ENCODE measurements at places on chromosomes 16 and 17. TPM values are rescaled to one million over a fixed set of nuclear protein-coding genes. Genes with fewer than 3 reads are reported as not detected.
A peak's percentile ranks its signal among the peaks of the same experiment; 100 is the strongest.

DNA sequence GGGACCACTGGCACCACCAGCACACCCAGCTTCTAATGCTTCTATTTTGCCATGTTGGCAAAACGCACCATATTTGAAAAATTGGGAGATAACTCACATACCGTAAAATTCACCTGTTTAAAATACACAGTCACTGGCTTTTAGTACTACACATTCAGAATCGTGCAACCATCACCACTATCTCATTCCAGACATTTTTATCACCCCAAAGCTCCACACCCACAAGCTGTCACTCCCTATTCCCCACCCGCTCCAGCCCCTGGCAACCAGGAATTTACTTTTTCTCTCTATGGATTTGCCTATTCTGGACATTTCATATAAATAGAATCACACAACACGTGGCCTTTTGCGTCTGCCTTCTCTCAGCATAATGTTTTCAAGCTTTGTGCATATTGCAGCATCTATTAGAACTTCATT lies 25.0 kb downstream of the PPL start:
- DNase-seq, result no peak

The MEFV gene
- total RNA-seq, result 0.12 TPM

- DNase-seq, result no peak
Measured at GRCh38 chr17:73508057-73508930, 136.0 kb downstream of the SDK2 start.

DNA sequence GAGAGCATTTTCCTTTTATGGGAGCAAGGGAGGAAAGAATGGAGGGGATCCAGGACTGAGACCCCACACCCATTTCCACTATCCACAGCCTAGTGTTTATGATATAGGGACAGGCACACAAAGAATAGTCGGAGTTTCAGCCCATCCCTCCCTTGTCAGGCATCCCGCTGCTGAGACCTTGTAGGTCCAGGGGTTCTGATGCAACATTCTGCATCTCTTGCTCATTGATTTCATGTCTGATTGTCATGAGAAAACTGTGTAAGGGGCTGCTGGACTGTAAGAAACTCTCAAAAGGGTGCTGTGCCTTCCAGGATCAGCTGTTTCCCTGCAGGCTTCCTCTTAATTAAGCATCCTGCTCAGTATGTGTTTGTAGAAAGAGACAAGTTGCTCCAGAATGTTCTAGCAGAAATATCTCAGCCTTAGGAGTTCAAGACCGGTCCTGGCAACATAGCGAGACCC lies 5.3 kb upstream of the POLR3E start:
- DNase-seq, result no peak

GRCh38 chr17:47235506-47235905 lies 18.1 kb upstream of the ITGB3 start:
- DNase-seq, result no peak

DNA sequence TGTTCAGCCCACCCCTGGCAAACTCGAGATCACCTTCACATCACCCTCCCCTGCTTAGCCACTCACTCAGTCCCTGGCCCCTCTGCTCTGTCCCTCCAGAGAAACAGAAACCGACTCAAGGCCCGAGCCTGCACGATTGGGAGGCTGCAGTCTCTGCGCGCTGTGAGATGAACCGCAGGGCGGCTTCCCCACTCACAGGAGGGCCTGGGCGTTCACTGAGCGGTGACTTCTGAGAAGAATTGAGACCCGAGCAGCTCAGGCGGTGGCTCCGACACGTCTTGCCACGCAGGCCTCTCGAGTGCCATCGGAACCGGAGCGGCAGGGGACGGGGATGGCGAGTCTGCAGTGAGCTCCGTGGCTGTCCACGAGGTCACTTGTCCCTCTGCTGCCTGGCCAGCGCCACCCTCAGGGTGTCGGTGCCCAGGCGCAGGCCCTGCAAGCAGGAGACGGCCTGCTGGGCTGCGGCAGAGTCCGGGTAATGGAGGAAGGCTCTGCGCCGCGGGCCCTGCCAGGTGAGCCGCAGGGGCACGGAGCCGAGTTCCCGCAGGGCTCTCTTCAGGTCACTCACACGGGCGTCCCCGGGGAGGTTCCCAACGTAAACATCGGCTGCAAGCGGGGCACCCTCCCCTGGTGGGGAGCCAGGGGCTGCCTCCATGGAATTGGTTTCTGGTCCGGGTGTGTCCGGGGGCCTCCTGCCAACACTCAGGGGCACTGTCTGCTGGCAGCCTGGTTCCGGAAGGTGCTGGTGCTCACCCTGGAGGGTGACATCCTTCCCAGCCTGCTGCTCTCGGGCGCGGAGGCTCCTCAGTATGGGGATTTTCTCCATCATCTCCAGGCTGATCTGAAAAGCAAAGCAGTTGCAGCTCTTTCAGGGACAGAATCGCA lies 21.6 kb downstream of the FOXF1 start:
- no peak for DNase-seq

DNA sequence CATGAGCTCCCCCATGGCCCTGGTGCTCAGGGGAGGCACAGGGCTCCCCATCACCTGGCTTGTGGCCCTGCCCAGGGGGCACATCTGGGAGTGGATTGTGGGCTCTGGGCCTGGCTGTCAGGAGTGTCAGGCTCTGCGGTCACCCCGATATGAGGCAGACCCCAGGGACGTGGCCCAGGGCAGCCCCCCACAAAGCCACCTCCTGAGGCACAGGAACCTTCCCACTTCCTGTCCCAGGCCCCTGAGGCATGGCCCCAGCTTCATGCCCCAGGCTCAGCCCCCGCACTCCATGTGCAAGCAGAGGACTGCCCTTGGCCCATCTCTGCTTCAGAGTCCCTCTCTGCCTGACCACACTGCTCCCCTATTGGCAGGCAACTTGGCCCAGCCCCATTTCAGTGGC lies 160.3 kb downstream of the PCTP start:
- no peak for DNase-seq

DNA sequence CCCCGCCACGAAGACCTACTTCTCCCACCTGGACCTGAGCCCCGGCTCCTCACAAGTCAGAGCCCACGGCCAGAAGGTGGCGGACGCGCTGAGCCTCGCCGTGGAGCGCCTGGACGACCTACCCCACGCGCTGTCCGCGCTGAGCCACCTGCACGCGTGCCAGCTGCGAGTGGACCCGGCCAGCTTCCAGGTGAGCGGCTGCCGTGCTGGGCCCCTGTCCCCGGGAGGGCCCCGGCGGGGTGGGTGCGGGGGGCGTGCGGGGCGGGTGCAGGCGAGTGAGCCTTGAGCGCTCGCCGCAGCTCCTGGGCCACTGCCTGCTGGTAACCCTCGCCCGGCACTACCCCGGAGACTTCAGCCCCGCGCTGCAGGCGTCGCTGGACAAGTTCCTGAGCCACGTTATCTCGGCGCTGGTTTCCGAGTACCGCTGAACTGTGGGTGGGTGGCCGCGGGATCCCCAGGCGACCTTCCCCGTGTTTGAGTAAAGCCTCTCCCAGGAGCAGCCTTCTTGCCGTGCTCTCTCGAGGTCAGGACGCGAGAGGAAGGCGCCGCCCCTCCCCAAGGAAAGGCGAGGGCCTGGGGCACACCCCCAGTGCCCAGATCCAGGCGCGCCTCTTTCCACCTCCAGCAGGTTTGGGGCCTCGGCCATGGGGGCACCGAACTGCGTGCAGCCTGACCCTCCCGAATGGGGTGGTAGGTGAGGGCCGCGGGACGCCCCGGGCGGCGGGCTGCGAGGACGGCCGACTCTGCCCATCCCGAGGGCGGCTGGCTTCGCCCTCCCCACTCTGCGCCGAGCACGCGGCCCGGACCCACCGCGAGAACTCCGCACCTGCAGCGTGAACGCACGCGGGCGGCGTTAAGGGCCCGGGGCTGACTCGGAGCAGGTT lies 664 bp downstream of the HBQ1 start:
- DNase-seq, result peak; percentile 88

GRCh38 chr16:2039274-2040031 lies 8.2 kb downstream of the NTHL1 start:
- DNase-seq, result no peak

- DNase-seq, result no peak
Measured at GRCh38 chr17:65404761-65405160, 156.7 kb downstream of the AXIN2 start.

GRCh38 chr17:10021272-10021984 lies 116.4 kb upstream of the RCVRN start:
- no peak for DNase-seq

- no peak for DNase-seq
Measured at GRCh38 chr16:86672179-86672863, 94.0 kb downstream of the FOXL1 start.

DNA sequence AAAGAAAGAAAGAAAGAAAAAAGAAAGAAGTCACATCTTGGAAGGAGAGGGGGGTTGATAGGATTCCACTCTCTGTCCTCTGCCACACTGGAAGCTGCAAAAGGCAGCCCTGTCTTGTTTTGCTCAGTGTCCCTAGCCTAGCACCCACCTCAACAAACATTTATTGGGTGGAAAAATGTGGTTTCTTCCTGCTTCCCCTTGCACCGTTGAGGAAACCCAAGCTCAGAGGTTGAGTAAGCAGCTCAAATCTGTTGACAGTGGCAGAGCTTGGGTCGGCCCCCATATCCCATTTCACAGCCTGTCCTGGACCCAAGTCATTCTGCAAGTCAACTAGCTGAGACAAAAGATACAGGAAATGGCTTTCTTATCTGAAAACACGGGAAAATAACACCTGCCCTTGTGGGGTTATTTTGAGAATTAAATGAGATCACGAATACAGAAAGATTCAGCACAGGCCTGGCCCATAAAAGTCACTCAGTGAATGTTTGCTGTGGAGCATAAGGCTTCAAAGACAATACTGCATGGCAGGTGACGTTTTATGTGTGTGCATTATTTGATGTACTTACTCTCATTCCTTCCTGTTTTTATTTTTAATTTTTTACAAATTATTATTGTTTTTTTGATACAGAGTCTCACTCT lies 63.6 kb downstream of the SCNN1B start:
- peak; percentile 16 for DNase-seq

GRCh38 chr17:17965152-17965721 lies 7.0 kb downstream of the TOM1L2 start:
- no peak for DNase-seq

The SKAP1 gene
- total RNA-seq, result 54.2 TPM

The ADGRG1 gene
- 2.8 TPM for total RNA-seq

- no peak for DNase-seq
Measured at GRCh38 chr16:56332464-56333079, 92.8 kb downstream of the AMFR start.

GRCh38 chr17:36131421-36131820 lies 27.8 kb downstream of the CCL4 start:
- DNase-seq, result no peak

DNA sequence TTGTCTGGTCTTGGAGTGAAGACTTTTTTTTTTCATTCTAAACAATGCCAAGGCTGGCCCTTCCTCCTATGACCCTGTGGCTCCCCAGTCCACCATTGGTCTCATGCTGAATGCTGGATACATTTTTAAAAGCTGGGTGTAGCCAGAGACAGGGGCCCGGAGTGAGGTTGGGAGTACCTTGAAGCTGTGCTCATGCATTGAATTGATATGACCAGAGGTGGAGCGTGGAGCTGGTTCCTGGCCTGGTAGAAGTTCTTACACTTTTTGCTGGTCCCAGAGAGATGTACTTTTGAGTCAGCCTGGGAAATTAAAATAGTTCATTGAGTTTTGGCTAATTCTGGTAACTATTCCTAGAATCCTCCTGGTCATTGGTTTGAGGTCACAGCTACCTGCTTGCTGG lies 83.6 kb downstream of the CMIP start:
- DNase-seq, result no peak

DNA sequence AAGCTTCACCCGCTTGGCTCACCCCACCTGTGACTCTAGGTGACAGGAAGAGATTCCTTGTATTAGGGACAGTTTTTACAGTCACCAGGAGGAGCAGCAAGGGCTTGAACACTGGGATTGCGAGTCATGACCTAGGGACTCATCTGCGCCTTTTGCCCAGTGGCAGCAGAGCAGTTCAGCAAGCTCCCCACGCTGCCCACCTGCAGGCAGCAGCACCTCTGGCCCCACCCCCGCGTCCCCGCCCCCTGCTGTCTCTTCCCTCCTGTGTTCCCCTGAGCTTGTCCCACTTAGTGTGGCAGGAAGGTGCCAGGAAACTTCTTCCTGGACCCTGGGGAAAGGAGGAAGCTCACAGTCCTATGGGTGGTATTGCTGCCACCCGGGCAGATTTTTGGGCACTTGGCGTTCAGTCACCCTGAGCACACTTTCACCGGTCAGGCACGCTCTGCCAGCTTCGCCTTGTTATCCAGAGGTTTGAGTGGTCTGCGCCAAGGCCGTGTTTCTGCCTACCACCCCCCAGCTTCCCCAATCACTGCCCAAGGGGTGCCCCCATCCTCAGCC lies 8.7 kb downstream of the MMP15 start:
- DNase-seq, result no peak

- DNase-seq, result no peak
Measured at GRCh38 chr16:50496990-50497389, 51.2 kb upstream of the NKD1 start.

The SUPT4H1 gene
- total RNA-seq, result 139 TPM

DNA sequence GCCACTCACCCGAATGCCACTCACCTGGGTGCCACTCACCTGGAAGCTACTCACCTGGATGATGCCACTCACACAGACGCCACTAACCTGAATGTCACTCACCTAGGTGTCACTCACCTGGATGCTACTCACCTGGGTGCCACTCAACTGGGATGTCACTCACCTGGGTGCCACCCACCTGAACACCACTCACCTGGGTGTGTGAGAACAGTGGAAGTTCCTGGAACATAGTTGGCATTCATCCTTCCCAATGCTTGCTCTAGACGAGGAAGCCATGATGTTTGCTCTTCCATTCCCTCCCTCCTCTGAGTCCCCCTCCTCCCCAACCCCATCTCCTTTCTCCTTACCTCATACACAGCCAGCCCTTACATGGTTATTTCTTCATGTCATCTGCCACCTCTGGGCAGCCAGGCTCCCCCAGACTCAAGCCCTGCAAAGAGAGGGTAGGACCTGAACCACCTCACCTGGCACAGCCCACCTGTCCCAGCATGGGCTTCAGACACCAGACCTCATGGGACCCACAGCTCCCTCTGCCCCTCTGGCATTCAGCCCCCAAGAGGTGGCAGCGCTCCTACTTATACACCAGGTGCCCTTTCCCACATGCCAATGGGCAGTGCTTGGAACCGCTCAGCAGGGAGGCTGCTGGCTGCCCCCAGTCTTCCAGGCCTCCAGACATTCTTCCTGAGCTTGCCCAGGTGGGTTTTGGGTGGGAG lies 171.8 kb upstream of the FOXF1 start:
- DNase-seq, result no peak

The CCL7 gene
- total RNA-seq, result not detected

- no peak for DNase-seq
Measured at GRCh38 chr17:29973005-29973404, 31.6 kb downstream of the EFCAB5 start.

The MEIOB gene
- 0.27 TPM for total RNA-seq
